ENCODE measurements at places on chromosomes 4 and X.
A peak's percentile ranks its signal among the peaks of the same experiment; 100 is the strongest.

GRCh38 chrX:44462850-44463249 is 79.8 kb downstream of the FUNDC1 start:
- DNase-seq: peak; percentile 26

DNA sequence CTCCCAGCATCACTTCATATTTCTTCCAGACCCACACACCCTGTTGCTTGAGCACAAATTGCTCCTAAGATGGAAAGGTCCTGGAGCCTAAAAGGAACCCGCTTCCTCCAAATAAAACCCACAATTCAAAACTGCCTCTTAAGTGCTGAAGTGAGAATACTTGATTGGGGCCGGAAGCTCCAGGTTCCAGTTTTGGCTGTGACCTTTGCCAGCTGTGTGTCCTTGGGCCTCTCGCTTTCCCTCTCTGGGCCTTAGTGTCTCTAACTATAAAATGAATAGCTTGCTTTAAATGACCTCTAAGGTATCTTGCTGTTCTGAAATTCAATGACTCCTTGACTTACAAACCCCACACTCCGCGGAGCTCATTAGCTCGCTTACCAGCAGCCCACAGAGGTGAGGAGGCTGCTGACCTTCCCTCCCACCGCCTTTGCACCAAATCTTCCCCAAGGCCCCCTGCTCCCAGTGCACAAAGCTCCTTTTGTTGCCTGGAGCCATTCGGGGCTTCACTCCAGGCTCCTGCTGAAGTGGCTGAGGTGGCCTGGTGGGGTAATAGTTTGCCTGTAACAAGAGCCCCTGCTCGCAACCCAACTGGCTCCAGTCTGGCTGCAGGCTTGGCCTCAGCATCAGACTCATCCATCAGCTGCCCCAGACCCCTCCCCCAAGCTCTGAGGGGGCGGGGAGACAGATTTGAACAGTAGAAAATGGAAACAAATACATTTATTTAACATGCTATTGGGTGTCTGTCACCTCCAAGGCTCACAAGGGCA is 21.8 kb downstream of the STARD8 start:
- DNase-seq: no peak

DNA sequence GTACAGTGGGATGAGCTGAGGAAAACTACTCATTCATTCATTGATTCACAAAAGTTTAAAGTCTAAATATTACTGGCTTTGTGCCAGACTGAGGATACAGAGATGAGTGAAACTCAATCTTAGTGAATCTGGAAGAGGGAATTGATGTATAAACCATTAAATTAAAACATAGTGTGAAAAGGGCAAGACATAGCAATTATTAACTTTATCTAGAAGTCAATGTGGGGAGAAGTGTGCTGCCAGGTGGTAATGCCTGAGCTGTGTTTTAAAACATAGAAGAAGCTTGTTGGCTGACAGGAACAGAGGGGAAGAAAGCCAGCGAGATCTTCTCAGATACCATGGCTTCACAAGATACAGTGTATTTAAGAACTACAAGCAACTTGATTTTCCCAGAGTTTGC is 153.4 kb downstream of the BMPR1B start:
- no peak for DNase-seq

- DNase-seq: no peak
These were observed 207.0 kb downstream of the NSUN7 start for GRCh38 chr4:40956721-40957255.

GRCh38 chr4:111707491-111707890 is 437.8 kb upstream of the FAM241A start:
- DNase-seq: no peak

DNA sequence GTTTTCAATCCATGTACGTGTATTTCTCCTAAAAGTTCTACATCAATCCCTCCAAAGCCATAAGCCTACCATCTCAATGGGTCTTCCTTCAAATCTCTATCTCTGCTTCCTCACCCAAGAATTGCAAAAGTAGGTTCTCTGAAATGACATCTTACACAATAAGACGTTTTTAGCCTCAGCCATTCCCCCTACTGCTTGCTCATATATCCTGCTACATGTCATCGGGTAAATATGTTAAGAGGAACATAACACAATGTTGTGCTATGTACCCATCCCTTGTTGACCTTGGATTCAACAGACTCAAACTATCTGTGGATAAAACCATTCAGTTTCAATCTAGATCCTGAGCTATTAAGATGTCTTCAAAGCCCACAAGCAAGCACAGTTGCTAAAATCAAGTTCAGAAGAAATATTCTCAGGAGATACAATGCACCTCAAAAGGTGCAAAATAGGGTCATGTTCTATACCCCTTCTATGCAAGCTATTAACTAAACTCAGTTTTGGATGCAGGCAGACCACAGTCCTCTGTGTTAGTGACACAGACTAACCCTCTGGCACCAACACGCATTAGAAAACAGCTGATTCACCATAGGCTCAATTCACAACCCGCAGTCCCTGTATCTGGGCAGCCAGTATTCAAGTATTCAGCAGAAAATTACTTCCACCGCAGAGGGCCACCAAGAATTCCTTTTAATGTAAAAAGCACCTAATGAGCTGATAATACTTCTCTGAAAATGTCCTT is 56.8 kb downstream of the CD99L2 start:
- DNase-seq: peak; percentile 36

All from RPMI7951 (cell line).